ENCODE measurements at places on chromosomes 3 and 15.

DNA sequence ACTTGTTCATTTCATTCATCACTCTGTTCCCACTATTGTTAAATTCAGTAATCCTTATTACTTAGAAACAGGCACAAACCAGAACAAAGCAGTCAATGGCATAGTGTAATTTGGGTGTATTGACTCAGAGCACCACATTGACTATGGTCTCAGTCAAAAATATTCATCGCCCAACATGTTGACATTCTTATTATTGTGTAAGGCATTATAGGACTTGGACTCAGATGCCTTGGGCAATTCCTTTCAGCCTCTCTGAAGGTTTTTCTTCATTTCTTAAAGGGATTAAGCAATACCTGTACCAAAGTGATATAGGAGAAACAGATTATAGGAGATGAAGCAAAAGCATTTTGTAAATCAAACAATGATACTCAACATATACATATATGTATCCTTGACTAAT lies 114.7 kb upstream of the BHLHE40 start:
- no peak for ATAC-seq

DNA sequence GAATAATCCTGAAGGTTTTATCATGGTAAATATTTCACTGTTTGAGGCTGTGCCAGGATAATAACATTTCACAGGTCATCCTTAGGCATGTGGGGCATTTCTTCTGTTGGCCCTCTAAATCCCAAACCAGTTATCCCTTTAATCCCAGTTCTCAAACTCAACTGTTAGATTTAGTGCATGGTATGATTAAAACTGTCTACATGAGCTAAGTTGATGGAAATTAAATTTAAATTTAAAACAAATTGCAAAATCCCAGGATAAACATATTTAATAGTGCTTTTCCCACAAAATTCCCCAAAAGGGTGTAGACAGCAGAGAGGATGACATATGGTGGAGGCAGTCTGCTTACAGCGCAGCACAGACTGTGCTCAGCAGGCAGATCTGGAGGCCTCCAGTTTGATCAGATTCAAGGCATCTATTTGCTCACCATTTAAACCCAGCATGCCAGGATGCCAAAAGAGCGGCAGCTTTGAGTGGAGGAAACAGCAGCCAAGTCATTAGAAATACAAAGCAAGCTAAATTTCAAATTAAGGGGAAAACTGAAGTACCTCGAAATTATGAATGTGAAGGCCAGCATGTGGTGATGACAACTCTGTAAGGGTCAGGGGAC lies 325.8 kb downstream of the KCNH8 start:
- no peak for ATAC-seq

GRCh38 chr3:89098964-89099585 lies 8.3 kb upstream of the EPHA3 start:
- ATAC-seq = no peak

- ATAC-seq = no peak
Measured at GRCh38 chr3:114823061-114823460, 324.0 kb downstream of the ZBTB20 start.

DNA sequence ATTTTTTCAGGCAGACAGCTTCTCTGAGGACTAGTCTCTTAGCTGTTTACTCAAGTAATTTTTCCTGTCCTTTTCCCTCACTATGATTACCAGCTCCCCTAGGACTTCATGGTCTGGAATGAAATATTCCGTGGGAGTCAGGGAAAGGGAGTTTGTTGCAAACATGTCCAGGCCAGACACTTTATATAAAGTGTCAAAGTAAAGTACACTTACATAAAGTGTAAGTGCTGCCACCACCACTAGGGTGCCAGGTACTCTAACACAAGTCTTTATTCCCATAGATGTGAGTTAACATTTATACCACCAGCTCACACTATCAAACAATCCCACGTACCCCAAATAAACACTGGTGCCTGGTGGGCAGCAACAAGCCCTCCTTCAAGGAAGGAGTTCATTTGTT lies 179.8 kb downstream of the SNRPN start:
- peak; percentile 15 for ATAC-seq

DNA sequence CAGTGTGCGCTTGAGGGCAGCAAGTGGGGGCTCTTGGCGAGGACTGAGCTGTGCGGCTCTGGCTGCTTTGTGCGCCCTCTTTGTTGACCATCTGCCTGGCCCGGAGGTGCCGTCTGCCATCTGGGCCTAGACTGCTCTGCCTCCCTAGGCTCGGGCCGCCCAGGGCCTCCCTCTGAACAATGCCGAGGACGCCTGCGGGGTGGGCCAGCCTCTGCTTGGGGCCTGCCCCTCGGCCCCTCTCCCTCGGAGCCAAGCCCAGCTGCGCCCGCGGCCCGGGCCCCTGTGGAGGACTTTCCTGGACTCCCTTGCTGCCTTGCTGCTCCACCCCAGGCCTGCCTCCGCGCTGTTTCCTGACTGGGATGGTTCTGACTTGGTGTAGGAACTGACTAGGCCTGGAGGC lies 31.9 kb upstream of the SPSB4 start:
- ATAC-seq = no peak

GRCh38 chr15:31584195-31584594 lies 257.6 kb downstream of the KLF13 start:
- ATAC-seq = no peak

DNA sequence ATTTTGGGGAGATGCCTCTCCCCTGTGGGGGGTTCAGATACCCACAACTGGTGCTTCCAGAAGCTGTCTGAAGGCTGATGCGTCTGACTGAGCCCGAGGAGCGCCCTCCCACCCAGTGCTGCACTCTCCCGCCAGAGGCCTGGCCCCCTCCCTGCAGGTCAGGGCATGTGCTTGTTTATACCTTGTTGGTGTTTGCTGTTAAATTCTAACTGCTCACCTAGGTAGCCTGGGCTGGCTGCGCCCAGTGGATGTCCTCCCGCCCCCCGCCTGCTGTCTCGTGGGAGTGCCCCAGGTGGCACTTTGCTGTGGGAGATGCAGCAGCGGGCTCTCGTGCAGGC lies 12.9 kb downstream of the KLF13 start:
- ATAC-seq = no peak

GRCh38 chr3:153372326-153372725 lies 210.3 kb downstream of the RAP2B start:
- no peak for ATAC-seq

DNA sequence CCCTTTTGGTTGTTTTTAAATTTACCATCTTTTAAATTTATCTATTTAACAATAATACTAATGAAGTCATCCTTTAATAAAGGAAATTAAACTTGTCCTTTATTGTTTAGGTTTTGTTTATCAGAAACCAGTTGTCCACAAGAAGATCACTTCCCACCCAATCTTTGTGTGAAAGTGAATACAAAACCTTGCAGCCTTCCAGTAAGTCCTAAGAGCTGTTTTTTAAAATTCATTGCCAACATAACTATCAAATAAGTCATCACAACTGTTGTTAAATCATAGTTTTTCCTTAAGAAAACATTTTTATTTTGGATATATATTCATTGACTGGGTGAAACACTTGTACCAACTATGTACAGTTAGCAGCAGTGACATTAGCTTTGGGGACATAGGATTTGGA lies 59.4 kb downstream of the CALML4 start:
- ATAC-seq = no peak

GRCh38 chr3:159185443-159186050 lies 383.7 kb downstream of the MFSD1 start:
- no peak for ATAC-seq

GRCh38 chr3:4551051-4551711 lies 58.0 kb downstream of the ITPR1 start:
- no peak for ATAC-seq

- no peak for ATAC-seq
Measured at GRCh38 chr3:171236265-171237008, 209.9 kb upstream of the SLC2A2 start.

- no peak for ATAC-seq
Measured at GRCh38 chr15:60179786-60180391, 175.8 kb downstream of the FOXB1 start.

GRCh38 chr15:65101891-65102708 lies 12.9 kb downstream of the UBAP1L start:
- peak; percentile 5 for ATAC-seq

DNA sequence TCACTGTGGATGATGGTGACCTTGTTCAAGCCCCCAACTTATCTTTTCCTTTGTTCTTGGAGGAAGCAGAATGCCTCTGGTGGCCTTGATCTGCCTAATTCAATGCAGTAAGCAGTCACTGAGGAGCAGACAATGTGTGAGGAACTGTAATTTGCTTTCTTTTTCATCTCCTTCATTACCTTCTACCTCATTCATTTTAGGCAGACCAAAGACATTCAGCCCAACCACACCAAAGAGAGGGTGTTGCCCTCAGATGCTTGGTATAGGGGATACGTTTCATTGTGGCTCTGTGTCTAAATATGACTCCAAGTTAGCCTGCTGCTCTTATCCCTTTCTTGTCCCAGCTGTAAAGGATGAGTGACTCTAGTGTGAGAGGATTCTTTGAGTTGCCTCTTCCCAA lies 15.3 kb downstream of the EXOSC7 start:
- no peak for ATAC-seq

DNA sequence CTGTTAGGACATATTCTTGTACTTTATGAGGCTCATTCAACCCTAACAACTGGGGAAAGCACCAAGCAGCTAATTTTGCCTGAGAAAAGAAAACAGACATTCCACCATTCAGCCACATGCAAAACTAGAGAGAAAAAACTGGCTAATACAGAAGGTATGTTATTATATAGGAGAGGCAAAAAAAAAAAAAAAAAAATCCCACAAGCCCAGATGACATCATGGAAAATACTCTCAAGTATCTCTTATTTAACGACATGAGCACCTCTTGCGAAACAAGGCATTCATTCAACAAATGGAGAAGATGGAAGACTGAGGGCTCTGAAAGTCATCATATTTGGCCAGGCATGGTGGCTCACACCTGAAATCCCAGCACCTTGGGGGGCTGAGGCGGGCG lies 61.5 kb downstream of the PRICKLE2 start:
- ATAC-seq = no peak

- no peak for ATAC-seq
Measured at GRCh38 chr3:134059671-134060560, 30.2 kb upstream of the SLCO2A1 start.

DNA sequence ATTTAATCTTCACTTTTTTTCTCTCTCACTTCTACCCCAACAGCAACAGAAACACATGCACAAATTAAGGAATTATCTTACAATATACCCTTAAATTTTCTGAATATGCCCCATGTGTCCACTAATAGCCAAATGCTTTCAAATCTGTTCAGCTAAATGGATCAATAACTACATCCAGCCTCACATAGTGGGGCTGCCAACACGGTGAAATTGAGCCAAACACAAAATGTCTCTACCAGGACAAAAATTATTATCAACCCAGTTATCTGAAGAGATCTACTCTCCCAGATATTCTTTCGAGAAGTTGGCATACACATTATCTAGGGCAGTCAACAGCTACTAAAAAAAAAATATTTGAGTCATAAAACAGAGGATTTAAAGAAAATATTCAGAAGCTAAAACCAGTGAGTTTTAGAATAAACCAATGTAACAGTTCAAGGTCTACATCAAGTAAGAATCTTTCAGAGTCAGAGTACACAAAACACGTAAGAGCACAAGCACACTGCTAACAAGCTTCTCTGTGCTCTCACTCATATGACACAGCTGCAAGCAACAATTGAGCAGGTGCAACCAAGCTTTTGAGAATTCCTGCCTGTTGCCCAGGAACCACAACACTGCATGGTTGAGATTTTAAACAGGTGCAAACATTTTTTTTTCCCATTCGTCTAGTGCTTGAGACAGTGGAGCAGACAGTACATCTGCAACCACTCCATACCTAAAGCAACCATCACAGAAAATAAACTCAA lies 247.7 kb downstream of the ZBTB20 start:
- peak; percentile 84 for ATAC-seq

DNA sequence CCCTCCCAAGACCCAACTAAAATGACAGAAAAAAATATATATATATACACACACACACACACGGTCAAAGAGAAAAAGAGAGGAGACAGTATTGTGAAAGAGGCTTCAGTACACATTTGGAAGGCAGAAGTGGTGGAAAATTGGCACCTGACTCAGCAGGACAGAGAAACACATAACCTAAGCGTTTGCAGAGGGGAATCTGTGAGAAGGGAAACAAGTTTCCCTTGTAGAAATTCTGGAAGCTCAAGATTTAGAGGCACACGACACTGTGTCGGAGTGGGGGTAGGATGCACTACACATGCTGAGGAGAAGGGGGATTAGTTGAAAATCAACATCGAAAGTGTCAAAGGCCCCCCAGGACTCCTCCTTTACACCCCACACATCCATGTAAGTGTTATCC lies 53.1 kb downstream of the PAK2 start:
- no peak for ATAC-seq

DNA sequence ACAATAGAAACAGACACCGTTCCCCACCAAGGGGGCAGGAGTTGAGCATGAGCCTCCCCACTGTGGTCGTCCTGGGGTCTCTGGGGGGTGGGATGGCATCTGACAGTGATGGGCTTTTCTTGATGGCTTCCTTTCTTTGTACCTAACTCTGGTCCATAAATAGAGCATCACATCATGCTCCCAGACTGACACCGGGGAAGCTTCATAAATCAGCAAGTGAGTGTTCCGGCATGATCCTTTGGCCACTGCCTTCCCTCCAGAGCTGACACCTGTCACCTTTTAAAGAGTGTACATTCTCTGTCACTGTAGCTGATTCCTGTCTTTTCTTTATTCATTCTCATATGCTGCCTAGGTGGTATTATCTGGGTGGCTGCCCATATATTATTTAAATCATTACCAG lies 129.9 kb downstream of the ROBO2 start:
- ATAC-seq = peak; percentile 30

- ATAC-seq = no peak
Measured at GRCh38 chr3:11289864-11290263, 17.7 kb downstream of the ATG7 start.

DNA sequence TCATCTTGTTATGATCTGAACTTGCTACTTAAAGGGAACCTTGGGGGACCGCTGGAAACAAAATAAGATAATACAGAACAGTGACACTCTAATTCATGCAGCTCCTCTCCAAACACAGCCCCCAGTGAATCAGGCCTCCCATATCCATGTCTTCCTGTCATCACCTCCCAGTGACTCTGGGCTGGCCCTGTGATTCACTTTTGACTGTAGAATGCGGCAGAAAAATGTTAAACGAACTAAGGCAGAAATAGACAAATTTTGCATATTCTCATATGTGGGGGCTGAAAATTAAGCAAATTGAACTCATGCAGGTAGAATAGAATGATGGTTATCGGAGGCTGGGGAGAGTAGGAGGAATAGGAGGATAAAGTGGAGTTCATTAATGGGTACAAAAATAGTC lies 20.2 kb upstream of the GADL1 start:
- no peak for ATAC-seq

DNA sequence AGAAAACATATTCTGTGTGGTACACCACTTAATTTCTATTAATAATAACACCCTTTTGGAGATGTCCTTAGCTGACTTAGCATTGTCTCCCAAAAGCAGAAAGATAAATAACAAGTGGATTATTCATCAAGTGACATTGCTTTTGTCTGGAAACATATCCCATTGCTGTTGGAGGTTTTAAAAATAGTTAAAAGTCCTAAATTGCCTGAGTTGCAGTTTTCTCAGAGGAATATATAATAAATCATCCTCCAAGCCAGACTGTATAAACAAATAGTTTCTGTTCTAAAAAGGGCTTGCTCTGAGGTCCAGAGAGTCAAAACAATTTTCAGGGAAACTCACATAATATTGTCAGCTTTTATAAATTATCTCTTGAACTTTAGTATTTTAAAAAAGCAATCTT lies 60.4 kb upstream of the CD96 start:
- ATAC-seq = peak; percentile 20

- no peak for ATAC-seq
Measured at GRCh38 chr15:73375012-73375411, 6.3 kb upstream of the HCN4 start.

- ATAC-seq = no peak
Measured at GRCh38 chr3:107884719-107885460, 205.9 kb downstream of the CD47 start.
